ENCODE measurements at places on chromosomes 5 and 9.

DNA sequence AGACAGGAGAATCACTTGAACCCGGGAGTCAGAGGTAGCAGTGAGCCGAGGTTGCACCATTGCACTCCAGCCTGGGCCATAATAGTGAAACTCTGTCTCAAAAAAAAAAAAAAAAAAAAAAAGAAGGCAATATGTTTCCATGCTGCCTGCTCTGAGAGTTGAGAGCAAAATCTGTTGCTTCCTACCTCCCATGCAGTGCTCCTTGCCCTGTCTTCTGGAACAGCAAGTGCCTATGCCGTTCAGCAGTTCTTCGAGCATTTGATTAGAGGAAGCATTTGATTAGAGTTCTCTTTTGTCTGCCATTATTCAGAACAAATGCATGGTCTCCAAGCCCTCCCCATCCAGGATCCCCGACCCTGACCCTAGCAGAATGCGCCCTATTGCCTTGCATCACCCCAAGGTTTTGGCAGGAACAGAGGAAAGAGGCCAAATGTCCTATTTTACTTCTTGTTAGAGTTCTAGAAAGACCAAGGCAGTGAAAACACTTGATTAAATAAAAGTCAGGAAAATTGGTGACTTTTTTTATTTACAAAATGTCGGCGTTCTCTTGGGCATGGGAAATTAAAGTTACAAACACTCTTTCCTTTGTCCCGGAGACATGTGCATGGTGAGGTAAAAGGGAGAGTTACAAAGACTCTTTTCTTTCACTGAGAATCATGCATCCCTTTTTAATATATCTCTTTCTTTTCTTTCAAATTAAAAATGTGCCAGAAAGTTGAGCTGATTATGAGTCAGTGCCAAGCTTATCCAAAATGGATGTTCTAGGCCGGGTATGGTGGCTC is 27.8 kb upstream of the FSD1L start:
- no peak for DNase-seq

- no peak for DNase-seq
These were observed 15.4 kb upstream of the SMIM15 start for GRCh38 chr5:61177716-61178115.

- no peak for DNase-seq
These were observed 28.2 kb upstream of the HAND1 start for GRCh38 chr5:154506049-154506715.

DNA sequence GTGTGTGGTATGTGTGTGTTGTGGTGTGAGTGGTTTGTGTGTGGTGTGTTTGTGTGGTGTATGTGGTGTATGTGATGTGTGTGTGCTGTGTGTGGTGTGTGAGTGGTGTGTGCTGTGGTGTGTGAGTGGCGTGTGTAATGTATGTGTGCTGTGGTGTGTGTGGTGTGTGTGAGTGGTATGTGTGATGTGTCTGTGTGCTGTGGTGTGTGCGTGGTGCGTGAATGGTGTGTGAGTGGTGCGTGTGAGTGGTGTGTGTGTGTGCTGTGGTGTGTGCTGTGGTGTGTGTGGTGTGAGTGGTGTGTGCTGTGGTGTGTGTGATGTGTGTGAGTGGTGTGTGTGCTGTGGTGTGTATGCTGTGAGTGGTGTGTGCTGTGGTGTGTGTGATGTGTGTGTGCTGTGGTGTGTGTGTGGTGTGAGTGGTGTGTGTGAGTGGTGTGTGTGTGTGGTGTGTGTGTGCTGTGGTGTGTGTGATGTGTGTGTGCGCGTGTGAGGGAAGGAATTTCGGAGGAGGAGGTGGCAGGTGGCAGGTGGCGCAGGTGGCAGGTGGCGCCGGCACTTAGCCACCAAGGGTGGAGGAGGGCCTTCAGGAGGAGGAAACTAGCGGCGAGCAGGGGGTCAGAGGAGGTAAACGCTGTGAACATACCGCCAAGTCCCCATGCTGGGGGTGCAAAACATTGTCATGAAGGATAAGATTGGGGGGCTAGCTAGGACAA is 191.8 kb downstream of the MELK start:
- no peak for DNase-seq

- no peak for DNase-seq
These were observed 41.2 kb upstream of the CTSL start for GRCh38 chr9:87684627-87685219.

DNA sequence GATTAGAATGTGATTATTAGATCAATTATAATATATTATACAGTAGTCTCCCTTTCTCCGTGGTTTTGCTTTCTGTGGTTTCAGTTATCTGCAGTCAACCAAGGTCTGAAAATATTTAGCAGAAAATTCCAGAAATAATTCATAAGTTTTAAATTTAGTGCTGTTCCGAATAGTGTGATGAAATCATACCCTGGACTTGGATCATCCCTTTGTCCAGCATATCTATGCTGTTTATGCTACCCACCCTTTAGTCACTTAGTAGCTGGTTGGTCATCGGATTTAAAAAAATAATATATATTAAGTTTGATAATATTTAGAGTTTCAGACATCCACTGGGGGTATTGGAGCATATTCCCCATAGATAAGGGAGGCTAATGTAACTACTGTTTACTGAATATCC is 19.6 kb downstream of the RMI1 start:
- no peak for DNase-seq

- no peak for DNase-seq
These were observed 419.9 kb downstream of the BNC2 start for GRCh38 chr9:16450578-16450977.

DNA sequence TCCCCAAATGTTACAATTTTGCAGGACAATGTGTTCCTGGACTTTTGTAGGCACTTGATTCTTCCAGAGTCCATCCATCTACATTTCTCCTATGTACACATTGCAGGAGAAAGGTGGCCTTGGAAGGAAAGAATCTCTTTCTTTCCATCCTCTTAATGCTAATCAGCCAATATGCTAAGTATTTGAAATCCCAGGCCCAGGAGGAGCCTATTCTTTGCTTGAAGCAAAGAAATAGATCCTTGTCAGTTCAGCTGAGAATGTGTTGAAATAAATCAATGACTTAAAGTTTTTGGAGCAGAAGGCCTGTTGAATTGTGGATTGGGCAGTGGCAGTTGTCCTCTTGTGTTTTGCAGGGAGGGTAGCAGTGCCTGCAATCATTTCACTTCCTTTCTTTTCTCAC is 113.3 kb downstream of the PTTG1 start:
- no peak for DNase-seq

DNA sequence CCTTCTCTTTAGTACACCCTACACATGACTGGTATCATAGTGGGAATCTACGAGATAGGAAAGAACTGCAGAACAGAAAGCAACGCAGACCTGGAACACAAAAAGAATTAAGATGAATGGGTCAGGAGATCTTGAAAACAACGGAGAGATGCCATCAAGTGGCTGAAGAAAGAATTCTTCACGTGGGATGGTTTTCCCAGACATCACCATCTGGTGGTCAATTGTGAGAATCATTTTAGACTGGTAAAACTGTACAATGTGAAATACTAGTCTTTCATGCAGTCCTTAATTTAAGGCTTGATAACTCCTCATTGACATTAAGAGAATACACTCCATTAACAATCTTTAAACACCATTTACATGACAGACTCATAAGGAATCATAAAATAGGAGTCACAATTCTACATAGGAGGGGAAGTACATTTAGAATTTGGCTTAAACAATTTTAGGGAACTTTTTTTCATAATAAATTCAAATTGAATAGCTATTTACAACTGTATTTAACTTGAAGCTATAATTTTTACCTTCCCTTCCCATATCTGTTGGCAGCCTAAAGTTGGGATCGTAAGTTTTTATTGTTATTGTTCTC is 128.4 kb upstream of the TRPM3 start:
- no peak for DNase-seq

DNA sequence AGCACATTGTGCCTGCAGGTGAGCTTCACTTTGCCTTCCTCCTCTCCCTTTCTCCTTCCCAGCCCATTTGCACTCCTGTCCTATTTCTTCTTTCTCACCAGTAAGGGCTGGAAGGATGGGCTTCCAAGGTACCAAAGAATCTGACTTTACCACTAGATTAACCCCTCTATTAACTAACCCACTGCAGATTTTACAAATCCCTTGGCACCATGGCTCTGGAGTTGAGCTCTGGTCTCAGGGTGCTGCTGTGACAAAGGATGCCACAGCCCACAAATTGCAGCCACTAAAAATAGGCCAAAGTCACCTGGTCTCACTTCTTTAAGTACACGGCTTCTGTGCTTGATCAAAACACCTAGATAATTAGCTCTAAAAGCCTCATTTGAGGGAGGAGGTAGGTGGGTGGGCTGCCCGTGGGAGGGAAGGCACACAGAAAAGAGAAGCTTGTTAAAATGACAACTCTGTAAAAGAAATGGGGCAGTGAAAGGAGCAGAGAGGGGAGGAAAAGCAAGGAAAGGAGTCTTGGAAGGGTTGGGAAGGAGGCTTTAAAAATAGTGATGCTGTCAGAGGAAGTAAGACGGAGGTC is 327.4 kb downstream of the DRD1 start:
- no peak for DNase-seq

GRCh38 chr5:38923661-38924451 is 78.0 kb downstream of the OSMR start:
- no peak for DNase-seq

GRCh38 chr9:110579034-110579861 is at the start of gene SVEP1:
Gene SVEP1, minus strand, starts transcription at chr9:110579741. Its CDS starts 198 bp downstream, at chr9:110579543.
- DNase-seq = peak; percentile 41

- DNase-seq = no peak
These were observed 19.4 kb downstream of the USP20 start for GRCh38 chr9:129854588-129855110.

- DNase-seq = no peak
These were observed 844 bp upstream of the MCCC2 start for GRCh38 chr5:71586052-71586940.

- peak; percentile 34 for DNase-seq
These were observed 40.3 kb upstream of the CEP72 start for GRCh38 chr5:571791-572190.

GRCh38 chr9:84811751-84812074 is 142.2 kb downstream of the NTRK2 start:
- no peak for DNase-seq

DNA sequence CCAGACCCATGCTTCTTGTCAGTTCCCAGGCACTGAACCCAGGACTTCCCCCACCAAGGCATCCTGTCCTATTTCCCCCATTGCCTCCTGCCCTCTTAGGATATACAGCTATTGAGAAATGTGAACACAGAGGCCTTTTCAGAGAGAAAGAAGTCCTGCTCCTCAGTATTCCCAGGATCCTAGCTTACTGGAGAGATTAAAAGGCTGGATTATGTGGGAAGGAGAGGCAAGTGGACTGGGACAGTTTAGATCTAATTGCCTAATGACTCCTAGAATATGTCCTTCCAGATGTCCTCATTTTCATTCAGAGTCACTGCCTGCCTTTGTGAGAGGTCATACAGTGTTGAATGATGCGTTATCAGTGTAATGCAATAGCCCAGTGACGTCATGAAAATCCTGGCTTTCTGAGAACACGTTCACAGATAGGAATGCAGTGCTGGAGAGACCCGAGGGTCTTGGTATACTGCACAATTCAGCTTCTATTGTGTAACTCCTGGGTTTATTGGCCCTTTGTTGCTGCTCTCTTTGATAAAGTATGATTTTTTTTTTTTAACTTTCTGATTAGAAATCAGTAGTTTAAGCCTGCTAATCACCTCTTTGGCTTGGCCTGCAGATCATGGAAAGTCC is 26.2 kb downstream of the WWC1 start:
- no peak for DNase-seq

DNA sequence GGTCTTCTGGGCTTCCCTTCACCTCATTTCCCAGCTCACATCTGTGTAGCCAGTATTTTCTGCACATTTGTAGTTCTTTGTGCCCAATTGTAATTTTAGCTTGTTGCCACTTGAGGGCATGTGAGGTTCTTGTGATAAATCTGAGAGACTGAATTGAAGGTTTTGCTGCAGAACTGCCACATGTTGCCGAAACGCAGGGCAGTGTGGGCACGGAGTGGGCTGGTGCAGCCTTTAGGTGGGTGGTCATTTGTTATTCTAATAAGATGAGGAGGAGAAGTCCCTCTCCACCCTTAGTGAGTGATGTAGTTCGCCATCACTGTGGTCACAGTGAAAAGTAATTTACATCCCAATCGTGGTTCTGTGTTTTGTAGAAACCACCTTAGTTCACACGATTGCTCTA is 21.2 kb downstream of the OTULIN start:
- DNase-seq = no peak

DNA sequence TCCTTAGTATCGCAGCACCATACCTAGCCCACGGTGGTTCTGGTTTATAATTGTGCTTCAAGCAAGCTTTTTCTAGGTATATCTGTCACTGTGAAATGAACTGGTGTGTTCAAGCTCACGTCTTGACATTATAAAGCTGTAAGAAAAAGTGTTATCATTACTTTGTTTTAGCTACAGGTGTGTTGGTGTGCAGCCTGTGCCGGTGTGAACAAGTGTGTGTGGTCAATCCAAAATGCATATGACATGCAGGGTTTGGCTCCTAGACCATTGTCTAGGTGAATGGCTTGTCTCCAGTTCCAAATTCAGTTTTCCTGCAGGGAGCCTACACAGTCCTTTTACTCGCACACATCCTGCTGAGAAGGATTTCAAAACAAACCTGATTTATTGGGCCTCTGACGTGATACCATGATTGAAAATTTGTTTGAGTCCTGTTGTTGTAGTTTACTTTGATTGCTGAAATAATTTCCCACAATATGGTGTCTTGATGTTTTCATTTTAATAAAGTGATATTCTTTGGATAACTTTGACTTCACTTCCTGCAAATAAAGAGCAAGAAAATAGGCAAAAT is 3.7 kb downstream of the LSM11 start:
- DNase-seq = no peak

GRCh38 chr9:26770821-26771220 is 121.8 kb downstream of the CAAP1 start:
- no peak for DNase-seq

DNA sequence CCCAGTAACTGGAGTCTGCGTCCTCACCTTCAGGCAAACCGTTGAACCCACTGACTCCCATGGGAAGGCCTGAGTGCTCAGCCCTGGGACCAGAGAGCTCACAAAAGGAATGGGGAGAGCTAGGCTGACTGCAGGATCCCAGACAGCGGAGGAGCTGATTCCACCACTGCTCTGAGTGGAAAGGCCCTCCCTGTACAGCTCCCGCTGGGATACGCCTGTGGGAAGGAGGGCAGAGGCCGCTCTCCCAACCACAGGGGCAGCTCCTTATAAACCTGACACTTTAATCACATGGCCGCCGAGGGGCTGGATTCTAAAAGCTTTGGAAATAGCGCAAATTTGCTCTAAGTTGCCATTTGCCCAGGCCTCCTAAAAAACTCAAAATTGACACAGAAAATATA is 37.1 kb downstream of the DBH start:
- DNase-seq = no peak

GRCh38 chr9:18060269-18060934 is 413.6 kb upstream of the ADAMTSL1 start:
- no peak for DNase-seq

DNA sequence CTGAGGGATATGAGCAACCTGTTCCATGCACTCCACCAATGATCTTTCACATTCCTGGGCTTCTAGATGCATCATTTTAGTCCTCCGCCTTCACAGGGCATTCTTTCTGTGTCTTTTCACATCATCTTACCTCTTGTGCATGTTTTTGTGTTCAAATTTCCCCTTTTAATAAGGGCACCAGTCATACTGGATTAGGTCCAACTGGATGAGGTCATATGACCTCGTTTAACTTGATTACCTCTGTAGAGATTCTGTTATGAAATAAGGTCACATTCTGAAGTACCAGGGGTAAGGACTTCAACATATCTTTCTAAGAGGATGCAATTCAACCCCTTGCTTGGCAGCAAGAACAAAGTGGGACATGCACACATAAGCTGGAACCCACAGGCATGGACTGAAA is 335.3 kb upstream of the TLE4 start:
- DNase-seq = no peak
